ENCODE measurements at places on chromosomes 5 and 9. TPM values are rescaled to one million over a fixed set of nuclear protein-coding genes. Genes with fewer than 3 reads are reported as not detected.

GRCh38 chr5:36755342-36755741, 121.2 kb upstream of the NIPBL start:
- H3K4me3 ChIP-seq, result no peak overlapping the region
- peaks cover 3% of the 10 kb centered on the region for H3K27me3 ChIP-seq
- H3K27ac ChIP-seq, result no peak overlapping the region
- DNase-seq, result no peak
- H3K36me3 ChIP-seq, result no peaks in the 10 kb centered on the region
- peaks cover 6% of the 10 kb centered on the region for H3K4me1 ChIP-seq

DNA sequence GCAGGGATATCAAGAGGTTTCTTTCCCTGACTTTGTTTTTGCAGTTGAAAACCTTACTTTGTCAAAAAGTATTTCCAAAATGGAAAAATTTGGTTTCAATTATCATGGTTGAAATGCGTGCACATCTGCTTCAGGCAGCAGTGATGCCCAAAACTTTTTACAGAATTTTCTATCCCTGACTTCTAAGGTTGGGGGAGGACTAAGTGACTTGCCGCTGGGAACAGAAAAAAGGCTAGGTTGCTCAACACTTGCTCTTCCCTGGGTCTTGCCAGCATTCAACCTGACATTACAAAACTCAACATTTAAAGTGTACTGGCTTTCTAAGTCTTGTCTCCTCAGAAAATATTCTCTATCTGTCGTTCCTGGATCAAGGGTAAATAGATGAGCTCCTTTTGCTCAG, 4.7 kb downstream of the KLHL3 start:
- H3K27ac ChIP-seq, result no peak overlapping the region
- H3K36me3 ChIP-seq, result no peaks in the 10 kb centered on the region
- peaks cover 7% of the 10 kb centered on the region for H3K4me1 ChIP-seq
- DNase-seq, result no peak

- no peak for DNase-seq
- peaks cover 6% of the 10 kb centered on the region for H3K27me3 ChIP-seq
- H3K4me3 ChIP-seq, result peak overlapping the region; percentile 16
- H3K27ac ChIP-seq, result no peak overlapping the region
- H3K4me1 ChIP-seq, result peaks cover 8% of the 10 kb centered on the region
- no peaks in the 10 kb centered on the region for H3K36me3 ChIP-seq
These were observed 10.4 kb upstream of the SLC34A1 start for GRCh38 chr5:177373806-177374205.

- no peak for DNase-seq
- peaks cover 19% of the 10 kb centered on the region for H3K4me1 ChIP-seq
- no peaks in the 10 kb centered on the region for H3K27me3 ChIP-seq
- H3K27ac ChIP-seq, result peak overlapping the region; percentile 31
- H3K4me3 ChIP-seq, result no peak overlapping the region
These were observed 117.4 kb downstream of the SMARCA2 start for GRCh38 chr9:2132484-2133082.

FTMT gene
- not detected for total RNA-seq

- peak overlapping the region; percentile 73 for H3K27ac ChIP-seq
- DNase-seq, result no peak
- peaks cover 12% of the 10 kb centered on the region for H3K27me3 ChIP-seq
- peaks cover 20% of the 10 kb centered on the region for H3K4me1 ChIP-seq
These were observed 43.6 kb downstream of the ROPN1L start for GRCh38 chr5:10485142-10485795.

GRCh38 chr5:98069876-98070512, 703.5 kb upstream of the RGMB start:
- no peak overlapping the region for H3K27ac ChIP-seq
- no peak overlapping the region for H3K4me3 ChIP-seq
- H3K4me1 ChIP-seq, result no peaks in the 10 kb centered on the region
- H3K36me3 ChIP-seq, result no peaks in the 10 kb centered on the region
- H3K27me3 ChIP-seq, result peaks cover 4% of the 10 kb centered on the region
- no peak for DNase-seq

GRCh38 chr5:136212252-136212721, 19.3 kb upstream of the SMIM32 start:
- no peaks in the 10 kb centered on the region for H3K36me3 ChIP-seq
- DNase-seq, result no peak
- H3K27ac ChIP-seq, result no peak overlapping the region
- H3K27me3 ChIP-seq, result peaks cover 31% of the 10 kb centered on the region
- H3K4me1 ChIP-seq, result peaks cover 4% of the 10 kb centered on the region
- H3K4me3 ChIP-seq, result no peak overlapping the region

GRCh38 chr5:133930813-133931090, 37.7 kb downstream of the C5orf15 start:
- H3K27ac ChIP-seq, result no peak overlapping the region
- no peaks in the 10 kb centered on the region for H3K36me3 ChIP-seq
- H3K4me1 ChIP-seq, result peaks cover 9% of the 10 kb centered on the region

TMEM174 gene
- not detected for total RNA-seq

FBP1 gene
- total RNA-seq, result 35.9 TPM

- H3K36me3 ChIP-seq, result no peaks in the 10 kb centered on the region
- peaks cover 6% of the 10 kb centered on the region for H3K27me3 ChIP-seq
- H3K4me1 ChIP-seq, result no peaks in the 10 kb centered on the region
- no peak overlapping the region for H3K4me3 ChIP-seq
- no peak overlapping the region for H3K27ac ChIP-seq
These were observed 41.9 kb downstream of the INSYN2B start for GRCh38 chr5:169938439-169938838.

DNA sequence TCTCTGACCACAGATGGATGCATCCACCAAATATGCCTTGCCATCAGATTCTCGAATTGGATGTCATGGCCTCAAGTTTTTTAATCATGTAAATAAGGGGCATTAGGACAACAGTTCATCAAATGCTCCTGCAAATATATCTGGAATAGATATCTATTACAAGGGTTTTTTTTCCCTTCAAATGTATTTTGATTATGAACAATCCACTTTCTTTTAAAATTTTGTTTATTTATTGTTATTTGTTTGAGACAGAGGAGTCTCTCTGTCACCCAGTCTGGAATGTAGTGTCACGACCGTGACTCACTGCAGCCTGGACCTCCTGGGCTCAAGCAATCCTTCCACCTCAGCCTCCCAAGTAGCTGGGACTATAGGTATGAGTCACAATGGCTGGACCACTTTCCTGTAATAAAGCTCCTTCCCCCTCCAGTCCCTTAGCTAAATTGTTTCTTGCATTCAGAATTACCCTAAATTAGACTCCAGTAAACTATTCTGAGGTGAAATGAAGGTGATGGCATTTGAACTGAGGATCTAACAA, 1412.1 kb downstream of the EFNA5 start:
- no peaks in the 10 kb centered on the region for H3K4me1 ChIP-seq
- H3K27me3 ChIP-seq, result no peaks in the 10 kb centered on the region
- H3K36me3 ChIP-seq, result no peaks in the 10 kb centered on the region
- no peak for DNase-seq
- no peak overlapping the region for H3K27ac ChIP-seq

CTXN3 gene
- not detected for total RNA-seq

- H3K4me1 ChIP-seq, result no peaks in the 10 kb centered on the region
- H3K27me3 ChIP-seq, result no peaks in the 10 kb centered on the region
- peaks cover 21% of the 10 kb centered on the region for H3K36me3 ChIP-seq
These were observed 73.2 kb downstream of the SH3PXD2B start for GRCh38 chr5:172380987-172381643.

DNA sequence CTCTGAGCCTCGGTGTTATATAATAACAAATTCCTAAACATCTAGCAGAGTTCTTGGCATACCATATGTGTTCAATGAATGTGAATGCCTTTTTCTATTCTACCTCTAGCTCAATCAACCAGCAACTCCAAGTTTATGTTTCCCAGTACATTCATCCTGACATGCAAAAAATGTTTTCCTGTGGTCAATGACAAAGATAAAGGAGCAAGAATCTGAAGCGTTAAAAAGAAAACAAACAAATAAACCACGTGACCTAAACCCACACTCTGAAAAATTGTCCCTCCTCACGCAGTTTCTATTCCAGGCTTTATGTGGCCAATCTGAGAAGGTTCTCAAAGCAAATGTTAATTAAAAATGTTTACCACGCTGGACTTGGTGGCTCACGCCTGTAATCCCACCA, 18.0 kb downstream of the KLF4 start:
- H3K36me3 ChIP-seq, result no peaks in the 10 kb centered on the region
- no peak overlapping the region for H3K4me3 ChIP-seq
- H3K4me1 ChIP-seq, result no peaks in the 10 kb centered on the region
- no peak for DNase-seq
- peaks cover 17% of the 10 kb centered on the region for H3K27me3 ChIP-seq
- no peak overlapping the region for H3K27ac ChIP-seq

GRCh38 chr5:135743181-135743580, 91.3 kb upstream of the SLC25A48 start:
- peaks cover 4% of the 10 kb centered on the region for H3K36me3 ChIP-seq
- H3K4me1 ChIP-seq, result peaks cover 21% of the 10 kb centered on the region
- H3K27me3 ChIP-seq, result peaks cover 20% of the 10 kb centered on the region
- no peak overlapping the region for H3K27ac ChIP-seq
- H3K4me3 ChIP-seq, result no peak overlapping the region

DNA sequence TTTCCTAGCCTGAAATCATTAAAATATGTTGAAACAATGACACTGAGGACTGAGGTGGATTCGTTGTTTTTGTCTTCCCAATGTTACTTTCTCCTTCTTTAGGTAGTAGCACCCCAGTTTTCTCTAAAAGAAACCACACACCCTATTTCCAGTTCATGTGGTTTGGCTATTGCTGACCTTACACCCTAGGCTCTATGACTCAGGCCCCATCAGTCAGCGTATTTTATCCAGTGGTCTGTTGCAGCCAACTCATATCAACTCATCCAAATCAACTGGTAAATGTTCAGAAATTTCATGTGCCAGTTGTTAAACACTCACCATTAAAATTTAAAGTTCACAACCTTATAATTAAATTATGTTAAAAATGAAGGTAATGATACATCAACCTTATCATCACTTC, 44.6 kb upstream of the NFIB start:
- no peak for DNase-seq
- no peaks in the 10 kb centered on the region for H3K36me3 ChIP-seq
- no peak overlapping the region for H3K4me3 ChIP-seq

All from type B pancreatic cell (in vitro differentiated cells).